G401 (cell line): ENCODE measurements at places on chromosomes 12 and 14.

DNA sequence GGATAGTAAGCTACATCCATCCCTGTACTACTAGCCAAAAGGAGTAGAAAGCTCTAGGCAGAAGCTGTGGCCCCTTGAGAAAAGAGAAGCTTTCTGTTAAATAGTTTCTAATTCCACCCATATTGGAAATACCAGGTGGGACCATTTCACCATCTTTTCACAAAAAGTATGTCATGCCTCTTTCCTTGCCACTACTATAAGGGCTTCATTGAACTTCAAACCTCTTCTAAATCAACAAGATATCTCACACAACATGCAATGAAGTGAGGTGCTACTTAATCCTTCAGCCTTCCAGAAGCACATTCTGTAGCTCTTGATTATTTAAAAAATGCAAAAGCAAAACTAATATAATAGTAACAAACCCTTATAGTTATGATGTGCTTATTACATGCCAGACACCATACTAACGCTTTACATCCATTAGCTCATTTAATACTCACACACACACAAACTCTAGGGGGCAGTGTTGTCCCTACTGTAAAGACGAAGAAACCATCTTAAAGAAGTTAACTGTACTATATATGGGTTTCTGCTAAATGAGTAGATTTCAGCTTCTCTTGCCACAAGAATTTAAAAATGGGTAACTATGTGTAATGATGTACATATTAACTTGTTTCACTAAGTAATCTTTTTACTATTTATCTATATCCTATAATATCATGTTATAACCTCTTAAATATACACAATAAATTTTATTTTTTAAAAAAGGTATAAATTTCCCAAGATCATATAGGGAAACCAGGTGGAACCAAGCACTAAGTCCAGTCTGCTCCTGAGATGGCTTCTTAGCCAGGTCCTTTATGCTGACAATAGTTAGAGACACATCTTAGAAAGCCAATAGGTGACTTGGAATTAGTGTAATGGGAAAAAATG, 124.4 kb downstream of the RPS29 start:
- peak; percentile 45 for DNase-seq

DNA sequence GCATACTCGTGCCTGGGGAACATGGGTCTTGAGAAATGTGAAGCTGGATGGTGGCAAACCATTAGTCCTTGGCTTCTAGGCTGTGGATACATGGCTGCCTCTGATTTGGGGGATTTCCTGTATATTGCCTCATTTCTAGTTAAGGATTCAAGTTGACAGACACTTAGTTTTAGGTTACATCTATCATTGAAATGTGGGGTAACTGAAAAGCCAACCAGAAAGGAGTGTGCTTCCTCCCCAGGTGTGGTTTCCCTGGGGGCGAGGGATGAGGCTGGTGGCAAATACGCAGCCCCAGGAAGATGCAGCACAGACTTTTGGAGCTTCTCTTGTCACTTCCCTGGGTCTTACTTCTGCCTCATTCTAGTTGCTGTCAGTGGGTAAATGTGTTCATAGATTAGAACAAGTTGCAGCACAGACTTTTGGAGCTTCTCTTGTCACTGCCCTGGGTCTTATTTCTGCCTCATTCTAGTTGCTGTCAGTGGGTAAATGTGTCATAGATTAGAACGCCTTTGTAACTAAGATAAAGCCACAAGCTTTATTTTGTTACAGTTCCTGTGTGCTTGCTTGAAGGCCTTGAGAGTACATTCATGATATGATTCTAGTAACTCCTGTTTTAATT, 85.1 kb downstream of the BORCS5 start:
- DNase-seq: no peak

DNA sequence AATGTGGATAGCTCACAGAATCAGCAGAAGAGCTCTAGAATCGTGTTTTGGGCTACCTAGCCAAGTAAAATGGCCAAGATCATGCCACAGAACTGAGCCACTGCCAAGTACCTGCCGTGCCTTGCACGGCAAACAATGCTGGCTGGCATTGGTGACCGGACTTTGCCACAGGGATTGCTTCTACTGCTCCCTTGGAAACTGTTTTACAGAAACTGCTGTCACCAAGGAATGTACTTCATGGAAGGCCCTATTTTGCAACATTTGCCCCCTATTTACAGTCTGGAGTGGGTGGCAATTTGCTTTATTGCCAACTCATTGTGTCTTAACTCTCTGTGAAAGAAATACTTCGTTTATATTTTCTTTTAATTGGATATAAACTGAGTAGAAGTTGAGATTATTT, 49.0 kb downstream of the BORCS5 start:
- peak; percentile 94 for DNase-seq

GRCh38 chr14:81831128-81831820, 297.6 kb upstream of the SEL1L start:
- peak; percentile 24 for DNase-seq

GRCh38 chr12:108239378-108239777, 99.7 kb downstream of the CMKLR1 start:
- no peak for DNase-seq

DNA sequence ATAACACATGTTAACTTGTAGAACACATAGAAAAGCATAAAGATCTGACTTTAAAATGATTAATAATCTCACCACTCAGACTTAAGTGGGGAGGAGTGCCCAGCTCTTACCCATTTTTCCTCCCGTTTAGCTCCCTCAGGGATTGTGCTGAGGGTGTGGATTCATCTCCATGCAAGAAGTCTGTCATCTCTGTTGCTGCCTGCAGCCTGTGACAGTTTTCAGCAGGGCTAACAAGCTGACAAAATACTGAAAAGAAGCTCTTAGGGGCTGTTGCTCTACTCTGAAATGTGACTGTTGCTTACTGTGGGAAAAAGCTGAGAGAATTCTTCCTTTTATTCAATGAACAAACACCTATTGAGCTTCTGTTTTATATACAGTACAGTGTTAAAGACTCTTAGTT, 216.2 kb downstream of the CPNE8 start:
- no peak for DNase-seq

- peak; percentile 66 for DNase-seq
These were observed 16.1 kb upstream of the KRT73 start for GRCh38 chr12:52634266-52635056.

GRCh38 chr12:92105676-92106075, 40.0 kb downstream of the BTG1 start:
- DNase-seq: peak; percentile 79

DNA sequence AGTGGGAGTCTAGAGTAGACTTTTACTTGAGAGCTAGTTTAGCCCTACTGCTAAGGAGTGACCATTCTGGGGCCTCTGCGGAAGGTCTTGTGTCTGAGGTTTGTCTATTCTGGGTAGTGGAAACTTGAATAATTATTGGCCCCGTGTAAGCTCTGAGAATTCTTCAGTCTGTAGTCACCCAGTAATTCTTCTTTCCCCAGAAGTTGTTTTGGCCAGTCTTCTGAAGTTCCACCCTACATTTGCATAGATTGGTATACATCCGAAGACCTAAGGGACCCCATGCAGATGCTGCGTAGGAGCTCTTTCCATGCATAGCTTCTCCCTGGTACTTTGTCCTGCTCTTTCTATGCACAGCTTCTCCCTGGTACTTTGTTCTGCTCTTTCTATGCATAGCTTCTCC, 12.8 kb downstream of the CYP46A1 start:
- DNase-seq: no peak

DNA sequence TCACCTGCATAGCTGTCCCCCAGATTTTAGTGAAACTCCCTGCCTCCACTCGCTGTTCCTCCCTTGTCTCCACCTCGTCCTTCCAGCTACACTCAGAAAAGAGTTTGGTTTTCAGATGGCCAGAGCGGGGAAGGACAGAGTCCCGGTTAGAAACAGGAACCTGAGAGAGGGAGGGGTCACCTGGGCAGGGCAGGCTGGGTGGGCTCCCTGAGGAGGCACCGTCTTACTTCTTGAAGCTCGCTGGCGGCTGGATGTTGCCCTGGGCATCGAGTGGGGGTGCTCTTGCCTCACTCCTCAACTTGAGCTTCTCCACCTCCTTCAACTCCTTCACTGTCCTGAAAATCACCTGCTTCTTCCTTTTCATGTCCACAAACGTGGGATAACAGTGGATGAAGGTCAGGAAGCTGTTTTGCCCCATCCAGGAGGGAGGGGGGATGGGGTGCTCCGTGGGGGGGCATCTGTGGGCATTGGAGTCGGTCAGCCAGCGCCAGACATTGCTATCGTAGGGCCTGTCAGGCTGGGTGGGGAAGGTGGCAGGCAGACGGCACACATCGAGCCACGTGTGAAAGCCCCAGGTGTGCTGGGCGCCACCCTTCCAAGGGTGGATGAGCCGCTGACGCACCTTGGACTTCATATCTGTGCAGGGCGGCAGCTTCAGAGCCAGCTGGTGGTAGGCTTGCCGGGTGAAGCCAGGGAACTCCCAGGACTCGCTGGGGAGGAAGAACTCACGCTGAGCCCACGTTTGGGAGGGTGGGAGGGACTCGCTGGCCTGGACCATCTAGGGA, 2.0 kb downstream of the TEX52 start:
- DNase-seq: no peak

DNA sequence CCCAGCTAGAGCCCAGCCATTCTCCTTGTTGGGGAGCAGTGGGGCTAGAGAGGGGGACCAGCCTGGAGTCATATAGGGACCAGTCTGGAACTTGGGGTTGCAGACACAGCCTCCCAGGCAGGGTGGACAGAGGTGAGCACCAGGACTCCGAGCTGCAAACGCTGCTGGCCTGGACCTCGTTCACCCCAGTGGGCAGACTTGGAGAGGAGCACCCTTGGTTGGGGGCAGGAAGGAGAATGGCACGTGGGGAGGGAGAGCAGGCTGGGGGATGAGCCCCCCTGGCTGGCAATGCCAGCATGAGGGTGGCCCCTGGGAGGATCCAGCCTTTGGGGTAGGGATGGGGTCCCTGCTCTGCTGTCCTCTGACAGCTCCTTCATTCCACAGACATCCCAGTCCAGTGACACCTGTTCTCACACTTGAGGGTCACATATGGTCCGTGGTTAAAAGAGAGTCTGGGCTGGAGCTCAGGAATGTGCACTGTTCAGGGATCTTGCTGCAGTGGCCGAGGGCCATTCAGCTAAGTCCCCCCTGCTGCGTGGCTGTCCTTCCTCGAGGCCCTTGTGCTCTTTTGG, 2.8 kb downstream of the LBHD2 start:
- DNase-seq: no peak

DNA sequence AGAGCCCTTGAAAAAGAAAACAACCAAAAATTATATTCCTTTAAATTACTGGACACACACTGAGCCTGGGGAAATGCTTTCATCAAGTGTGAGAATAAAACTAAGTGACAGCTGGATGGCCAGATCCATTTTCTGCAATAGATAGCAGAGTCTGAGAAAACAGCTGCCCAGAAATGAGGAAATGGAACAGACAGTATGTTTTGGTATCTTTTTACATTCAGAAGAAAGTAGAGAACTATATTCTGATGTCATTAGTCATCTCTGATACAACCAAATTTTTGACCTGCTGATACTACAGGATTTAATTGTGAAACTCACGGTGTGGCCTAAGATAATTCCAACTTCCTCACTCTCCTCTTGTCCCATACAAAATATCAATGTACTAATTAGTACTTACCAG, 78.2 kb downstream of the HMGA2 start:
- no peak for DNase-seq

GRCh38 chr14:56840221-56840620, 29.9 kb upstream of the OTX2 start:
- DNase-seq: no peak

DNA sequence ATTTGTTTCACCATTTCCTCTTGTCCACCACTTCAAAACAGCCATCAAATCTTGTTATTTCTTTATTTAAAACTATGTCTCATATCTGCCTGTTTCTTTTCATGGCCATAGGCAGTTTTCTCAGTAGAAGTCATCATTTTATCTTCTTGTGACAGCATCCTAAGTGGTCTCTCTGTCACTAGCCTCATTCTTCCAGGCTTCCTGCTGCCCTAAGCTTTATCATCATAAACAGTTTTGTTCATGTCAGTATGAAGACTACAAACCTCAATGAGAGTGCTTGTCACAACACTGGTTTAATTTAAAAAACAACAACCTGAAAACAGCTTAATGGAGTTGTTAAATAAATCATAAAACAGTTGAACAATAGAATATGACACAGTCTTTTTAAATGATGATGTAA, 387.8 kb upstream of the RPL10L start:
- DNase-seq: no peak

DNA sequence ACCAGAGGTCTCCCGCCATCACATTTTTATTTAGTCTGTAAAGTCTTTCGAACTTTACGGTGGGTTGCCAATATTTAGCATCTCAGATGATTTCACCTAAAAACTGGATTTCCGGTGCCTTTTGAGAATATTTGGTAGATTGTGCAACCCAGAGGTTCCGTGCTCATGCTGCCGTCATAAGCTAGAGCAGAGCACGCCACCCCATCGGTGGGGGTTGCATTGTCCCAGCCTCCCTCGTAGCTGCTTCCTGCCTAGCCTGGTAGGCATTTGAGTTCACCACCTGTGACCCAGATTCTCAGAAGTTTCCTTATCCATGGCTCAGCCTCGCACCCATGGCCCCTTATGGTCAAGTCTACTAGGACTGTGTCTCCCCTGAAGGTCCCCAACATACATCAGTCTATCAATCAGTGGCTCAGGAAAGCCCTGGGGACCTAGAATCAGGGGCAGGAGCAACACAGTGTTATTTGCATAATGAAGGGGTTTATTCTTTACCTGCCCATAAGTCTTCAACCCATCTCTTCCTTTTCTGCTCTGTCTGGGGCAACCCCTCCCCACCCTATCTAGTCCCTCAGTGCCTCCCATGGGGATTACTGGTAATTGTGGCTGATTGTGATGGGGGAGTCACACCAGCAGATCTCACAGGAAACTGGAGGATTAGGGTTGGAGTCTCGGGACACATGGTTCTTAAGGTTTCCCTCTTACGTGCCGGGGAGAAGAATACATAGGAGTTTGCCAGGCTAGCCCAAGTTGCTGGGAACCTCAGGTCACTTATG, 152.3 kb downstream of the PHETA1 start:
- no peak for DNase-seq

GRCh38 chr14:24195186-24196070, at the start of gene TM9SF1:
TM9SF1 (minus strand) TSS chr14:24195441; CDS start chr14:24195019, 422 bp downstream.
- DNase-seq: peak; percentile 86

GRCh38 chr12:26684101-26684500, 148.9 kb downstream of the ITPR2 start:
- no peak for DNase-seq

DNA sequence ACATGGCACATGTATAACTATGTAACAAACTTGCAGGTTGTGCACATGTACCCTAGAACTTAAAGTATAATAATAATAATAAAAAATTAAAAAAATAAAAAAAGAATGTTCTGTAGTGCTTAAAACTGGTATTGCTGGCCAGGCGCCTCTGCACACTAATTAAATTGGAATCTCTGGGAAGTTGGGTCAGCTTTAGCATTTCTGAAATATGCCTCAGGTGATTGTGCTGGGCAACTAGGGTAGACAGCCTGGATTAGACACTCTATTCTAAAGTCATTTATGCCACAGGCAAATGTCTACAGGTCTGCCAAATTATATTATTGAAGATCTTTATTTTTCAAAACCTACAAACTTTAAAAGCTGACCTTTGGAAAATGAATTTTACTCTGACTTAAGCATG, 55.3 kb downstream of the PPM1H start:
- DNase-seq: no peak

GRCh38 chr14:69620981-69621380, 9.6 kb downstream of the SUSD6 start:
- DNase-seq: no peak
